ENCODE measurements at places on chromosomes 6 and 20.

DNA sequence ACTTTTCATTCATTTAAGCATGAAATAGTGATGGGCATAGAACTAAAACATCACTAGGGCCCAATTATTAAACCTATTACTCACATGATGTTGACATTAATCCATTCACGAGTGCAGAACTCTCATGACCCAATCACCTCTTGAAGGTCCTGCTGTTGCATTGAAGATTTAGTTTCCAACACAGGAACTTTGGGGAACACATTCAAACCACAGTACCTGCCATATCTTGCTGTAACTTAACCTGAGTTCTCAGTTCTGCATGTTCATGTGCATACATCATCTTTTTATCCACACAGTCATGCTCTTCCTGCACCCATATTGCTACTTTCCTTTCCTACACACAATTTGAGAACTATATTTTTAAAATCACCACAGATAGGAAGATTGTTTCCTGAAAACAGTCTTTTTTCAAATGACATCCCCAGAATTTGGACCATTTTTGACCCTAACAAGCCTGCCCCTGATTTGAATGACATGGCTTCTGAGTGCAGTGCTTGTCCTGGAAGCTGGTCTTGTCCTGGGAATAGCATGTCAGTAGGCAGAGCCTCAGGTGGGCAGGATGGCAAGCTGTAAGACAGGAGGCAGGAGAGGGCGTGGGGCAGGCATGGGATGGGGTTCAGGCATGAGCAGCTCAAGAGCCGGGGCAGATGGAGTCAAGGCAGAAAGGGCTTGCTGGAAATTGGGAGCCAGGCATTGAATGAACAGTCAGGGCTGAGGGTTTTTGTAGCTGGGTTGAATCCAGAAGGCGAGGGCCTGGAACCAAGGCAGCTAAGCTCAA, 49.2 kb upstream of the FOXC1 start:
- no peak for DNase-seq

- peak; percentile 82 for DNase-seq
Measured at GRCh38 chr6:107493158-107494057, 3.5 kb downstream of the SOBP start.

- no peak for DNase-seq
Measured at GRCh38 chr6:17096652-17097051, 5.2 kb upstream of the STMND1 start.

- DNase-seq: no peak
Measured at GRCh38 chr20:34403908-34404307, 40.8 kb downstream of the ITCH start.

DNA sequence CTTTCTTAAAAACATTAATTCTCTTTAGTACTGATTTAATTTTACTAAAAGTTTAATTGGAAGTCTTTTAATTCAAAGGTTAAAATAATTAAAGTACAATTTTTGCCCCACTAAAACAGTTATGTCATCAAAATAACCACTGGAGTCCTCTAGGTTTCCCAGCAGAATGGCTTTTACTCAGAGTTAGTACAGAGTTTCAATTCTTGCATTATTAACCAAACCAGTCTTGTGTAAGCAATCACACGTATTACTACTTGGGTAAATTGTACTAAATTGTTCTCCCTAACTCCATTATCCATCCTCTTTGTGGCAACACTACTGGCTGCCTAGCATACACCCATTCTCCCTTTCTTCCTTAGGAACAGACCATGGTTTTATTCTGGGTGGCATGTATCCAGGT, 36.9 kb downstream of the CDK19 start:
- no peak for DNase-seq

DNA sequence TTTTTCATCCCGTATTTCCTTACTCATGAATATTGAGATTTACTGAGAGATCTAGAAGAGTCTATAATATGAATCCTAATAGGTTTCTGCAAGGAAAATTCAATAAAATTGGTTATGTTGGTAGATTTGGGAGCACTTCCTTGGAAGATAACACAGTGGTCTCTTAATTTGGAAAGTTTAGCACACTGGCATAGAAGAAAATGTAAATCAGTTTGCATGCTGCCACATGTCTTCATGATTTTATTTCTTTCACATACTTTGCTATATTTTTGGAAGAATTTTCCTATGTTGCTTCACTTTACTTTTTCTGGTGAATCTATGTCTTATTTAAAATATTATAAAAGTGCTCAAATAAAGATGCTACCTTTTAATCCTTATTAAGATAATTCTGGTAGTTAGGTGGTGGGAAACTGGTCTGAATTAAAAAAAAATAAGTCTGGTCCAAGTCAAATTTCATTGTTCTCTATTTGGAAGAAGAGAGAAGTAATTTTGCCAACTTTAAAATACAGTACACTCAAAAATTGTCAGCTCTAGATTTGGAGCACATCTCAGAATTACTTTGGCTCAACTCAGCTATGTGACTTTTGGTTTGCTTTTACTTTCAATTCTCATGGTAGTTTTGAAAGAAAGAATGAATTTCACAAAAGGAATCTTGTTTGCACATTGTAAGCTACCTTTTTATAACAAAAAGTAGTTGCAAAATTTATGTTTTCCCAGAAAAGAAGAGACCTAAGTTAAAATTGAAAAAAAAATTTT, 197.3 kb downstream of the CENPW start:
- DNase-seq: no peak

DNA sequence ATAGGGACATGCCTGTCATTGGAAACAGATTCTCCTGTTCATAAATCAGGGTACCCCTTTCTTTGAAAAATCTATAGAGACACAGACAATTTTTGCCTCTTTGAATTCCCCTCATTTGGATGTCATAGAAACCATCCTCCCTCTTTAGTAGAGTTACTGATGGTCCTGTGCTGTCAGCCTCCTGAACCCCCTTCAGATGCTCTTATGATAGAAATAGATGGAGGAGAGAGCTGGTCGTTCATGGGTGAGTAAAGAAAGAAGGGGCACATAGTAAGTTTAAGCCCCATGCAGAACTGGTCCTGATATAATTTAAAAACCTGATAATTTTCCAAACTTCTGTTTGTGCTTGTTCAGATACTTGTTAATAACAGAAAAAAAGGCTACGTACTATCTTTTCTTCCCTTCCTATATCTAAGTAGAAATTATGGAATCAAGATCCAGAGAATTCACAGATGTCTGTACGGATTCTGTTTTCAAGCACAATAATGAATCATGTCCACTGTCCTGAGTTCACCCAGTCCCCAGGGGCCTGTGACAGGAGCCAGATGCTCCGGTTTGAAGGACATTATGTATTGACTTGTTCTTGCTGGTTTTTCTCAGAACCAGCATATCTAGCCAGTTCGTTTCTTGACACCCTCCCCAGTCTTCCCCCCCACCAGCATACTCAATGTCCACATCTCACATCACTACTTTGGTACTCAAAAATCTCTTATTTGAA, 78.1 kb downstream of the NCOA7 start:
- peak; percentile 52 for DNase-seq

GRCh38 chr6:154842833-154843232, 109.6 kb downstream of the SCAF8 start:
- DNase-seq: peak; percentile 53

GRCh38 chr20:37928996-37929682, 26.2 kb downstream of the VSTM2L start:
- no peak for DNase-seq

DNA sequence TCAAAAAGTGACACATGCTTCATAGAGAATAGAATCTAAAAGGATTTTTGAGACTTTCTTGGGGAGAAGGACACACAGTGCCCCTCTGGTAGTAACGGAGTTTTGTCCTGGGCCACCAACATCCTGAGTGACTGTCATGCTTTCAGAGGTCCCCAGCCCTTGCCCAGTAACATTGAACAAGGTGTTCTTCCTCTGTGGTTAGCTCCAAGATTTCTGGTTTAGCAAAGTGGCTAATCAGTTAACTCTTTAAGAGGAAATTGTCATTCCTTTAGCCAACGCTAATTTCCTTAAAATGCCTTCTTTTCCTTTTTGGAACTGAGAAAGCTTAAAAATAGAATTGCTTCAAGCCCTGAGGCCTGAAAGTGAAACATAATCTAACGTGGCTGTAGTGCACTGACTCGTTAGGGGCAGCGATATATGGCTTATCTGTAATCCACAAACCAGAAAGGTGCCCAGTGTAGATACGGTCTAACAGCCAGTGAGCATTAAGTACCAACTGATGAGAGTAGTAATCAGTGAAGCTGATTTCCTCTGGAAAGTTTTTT, 7.8 kb downstream of the E2F3 start:
- DNase-seq: no peak

- DNase-seq: no peak
Measured at GRCh38 chr20:25226433-25227316, 21.2 kb upstream of the PYGB start.

DNA sequence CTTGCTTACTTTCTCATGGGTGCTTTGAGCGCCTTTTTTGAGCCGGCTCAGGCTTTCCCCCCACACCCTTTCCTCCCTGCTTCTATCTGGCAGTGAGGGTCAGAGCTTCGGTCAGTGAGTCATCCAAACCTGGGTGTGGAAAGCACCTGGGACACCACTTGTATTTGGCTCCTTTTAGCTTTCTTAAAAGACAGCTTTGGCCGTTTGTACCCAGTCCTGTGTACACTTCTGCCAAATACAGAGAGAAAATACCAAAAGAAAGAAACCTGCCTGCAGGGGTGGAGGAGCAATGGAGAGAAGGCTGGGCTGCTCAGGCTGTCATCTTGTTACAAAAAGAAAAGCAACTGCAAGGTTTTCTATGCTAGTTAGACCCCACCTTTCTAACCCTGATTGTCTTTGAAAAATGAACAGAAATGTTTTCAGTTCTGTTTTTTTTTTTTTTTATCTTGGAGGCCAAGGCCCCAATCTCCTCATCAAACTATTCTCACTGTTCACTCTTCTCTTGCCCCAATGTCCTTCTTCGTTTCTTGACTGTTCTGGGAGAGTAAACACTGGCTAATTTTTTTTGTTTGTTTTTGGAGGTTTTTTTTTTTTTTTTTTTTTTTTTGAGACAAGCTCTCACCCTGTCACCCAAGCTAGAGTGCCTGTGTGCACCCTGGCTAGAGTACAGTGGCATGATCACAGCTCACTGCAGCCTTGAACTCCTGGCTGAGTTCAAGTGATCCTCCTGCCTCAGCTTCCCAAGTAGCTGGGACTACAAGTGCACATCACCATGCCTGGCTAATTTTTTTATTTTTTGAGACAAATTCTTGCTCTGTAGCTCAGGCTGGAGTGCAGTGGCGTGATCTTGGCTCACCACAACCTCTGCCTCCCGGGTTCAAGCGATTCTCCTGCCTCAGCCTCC, 76.4 kb downstream of the SSR1 start:
- no peak for DNase-seq

GRCh38 chr6:124986164-124986563, 23.9 kb downstream of the RNF217 start:
- peak; percentile 7 for DNase-seq

DNA sequence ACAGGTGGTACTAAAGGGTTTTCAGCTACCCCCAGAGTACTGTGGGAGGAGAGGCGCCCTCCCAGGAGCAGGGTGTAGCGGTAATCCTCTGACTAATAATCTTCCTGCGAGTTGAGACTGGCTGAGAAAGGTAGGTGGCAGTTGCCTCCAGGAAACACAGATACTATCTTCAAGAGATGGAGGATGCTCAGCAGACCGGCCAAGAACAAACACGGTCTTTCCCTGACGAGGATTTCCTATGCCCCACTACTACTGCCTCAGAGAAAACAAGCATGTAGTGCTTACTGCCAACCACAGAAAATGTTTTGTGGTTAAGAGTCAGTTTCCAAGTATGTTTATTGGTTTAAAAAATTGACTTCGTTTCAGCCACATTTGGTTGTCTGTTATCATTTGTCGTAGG, 26.8 kb downstream of the C6orf89 start:
- DNase-seq: no peak

GRCh38 chr6:107666981-107667601, 157.0 kb downstream of the SCML4 start:
- DNase-seq: peak; percentile 28

DNA sequence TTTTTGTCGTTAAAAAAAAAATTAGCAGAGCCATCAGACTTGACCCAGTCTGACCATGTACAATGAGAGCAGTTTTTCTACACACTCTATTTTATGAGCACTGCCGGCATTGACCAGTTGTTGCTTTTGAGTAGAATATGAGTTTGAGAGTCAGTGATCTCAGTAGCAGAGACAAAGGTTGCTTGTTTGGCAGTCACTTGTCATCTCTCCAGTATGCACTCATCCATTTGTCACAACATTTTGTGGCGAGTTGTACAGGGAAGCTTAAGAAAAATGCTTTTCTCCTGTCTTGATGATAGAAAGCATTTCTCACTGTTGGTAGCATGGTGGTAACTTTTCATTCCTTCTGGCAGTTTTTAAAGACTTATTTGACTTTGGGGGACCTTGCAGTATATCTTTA, 159.9 kb downstream of the MMS22L start:
- no peak for DNase-seq

GRCh38 chr6:14621518-14621917, 503.9 kb downstream of the CD83 start:
- DNase-seq: peak; percentile 6

DNA sequence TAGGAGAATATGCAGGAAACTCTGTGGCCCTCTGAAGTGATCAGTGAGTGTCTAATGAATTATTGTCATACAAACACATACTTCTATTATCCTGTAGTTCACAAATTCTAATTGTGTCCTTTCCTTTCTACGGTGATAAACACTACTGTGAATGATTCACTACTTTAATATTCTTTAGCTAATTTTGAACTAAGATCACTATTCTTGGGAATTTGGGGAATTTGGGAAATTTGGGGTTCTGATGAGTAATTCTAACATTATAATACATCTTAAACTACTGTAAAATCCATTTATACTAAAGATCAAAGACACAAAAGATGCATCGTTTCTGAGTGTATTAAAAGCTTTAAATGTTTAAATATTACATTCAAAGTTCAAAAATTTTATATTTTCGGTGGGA, 1287.2 kb upstream of the CITED2 start:
- no peak for DNase-seq

DNA sequence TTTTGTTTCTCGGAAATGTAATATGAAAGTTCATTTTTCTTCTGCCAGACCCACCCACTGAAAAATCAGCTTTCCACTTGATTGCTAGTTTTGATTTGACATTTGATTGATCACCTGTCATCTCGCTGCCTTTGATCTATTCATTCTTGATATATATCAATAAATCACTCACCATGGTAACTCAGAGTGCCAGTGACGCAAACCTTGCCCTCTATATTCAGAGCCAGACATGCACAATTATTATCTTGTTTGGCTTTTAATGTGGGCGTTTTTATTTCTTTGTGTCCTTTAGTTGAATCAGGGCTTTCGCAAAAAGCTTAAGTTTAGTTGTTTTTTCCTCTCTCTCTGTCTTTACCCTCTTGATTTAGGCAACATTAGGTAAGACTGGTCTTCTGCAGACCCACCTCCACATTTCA, 2.0 kb downstream of the TSHZ2 start:
- no peak for DNase-seq
